ENCODE measurements at places on chromosomes 2 and 18. TPM values are rescaled to one million over a fixed set of nuclear protein-coding genes. Genes with fewer than 3 reads are reported as not detected.

CYRIA gene
- total RNA-seq = 19.9 TPM

KCNG3 gene
- not detected for total RNA-seq

DOCK10 gene
- 3.4 TPM for total RNA-seq

BOLL gene
- total RNA-seq = not detected

UGT1A3 gene
- total RNA-seq = not detected

HNMT gene
- 38.1 TPM for total RNA-seq

REG1B gene
- not detected for total RNA-seq

GKN1 gene
- total RNA-seq = not detected

ZNF521 gene
- total RNA-seq = 24.4 TPM

ARHGEF4 gene
- total RNA-seq = 5.5 TPM

MRPL30 gene
- total RNA-seq = 32.7 TPM

SP5 gene
- not detected for total RNA-seq

TMEM37 gene
- 1.7 TPM for total RNA-seq

NOL4 gene
- total RNA-seq = not detected

CCDC150 gene
- total RNA-seq = 1.2 TPM

All from heart left ventricle (tissue), 16 donors.